ENCODE measurements at places on chromosomes 16 and 17.
A peak's percentile ranks its signal among the peaks of the same experiment; 100 is the strongest.

- no peak for DNase-seq
Observed at GRCh38 chr17:75588596-75589011, 1.0 kb downstream of the MYO15B start.

DNA sequence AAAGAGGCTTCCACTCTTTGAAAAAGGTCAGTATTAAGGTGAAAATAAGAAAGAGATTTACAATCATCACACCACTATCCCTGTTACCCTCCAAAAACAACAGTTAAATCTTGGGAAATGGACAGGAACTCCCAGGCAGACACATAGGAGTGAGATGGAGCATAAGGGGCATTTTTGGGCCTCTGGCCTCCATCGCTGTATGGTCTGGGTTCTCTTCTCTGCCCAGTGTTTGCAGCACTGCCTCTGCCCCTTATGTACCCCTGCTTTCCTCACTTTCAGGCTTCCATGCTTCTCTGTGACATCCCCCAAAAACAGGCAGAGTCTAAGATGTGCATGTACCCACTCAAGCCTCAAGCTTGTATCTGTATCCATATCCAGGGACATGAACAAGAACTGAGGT, 630 bp upstream of the HOXB2 start:
- DNase-seq = no peak

- no peak for DNase-seq
Observed at GRCh38 chr17:61205401-61205800, 194.2 kb upstream of the TBX2 start.

DNA sequence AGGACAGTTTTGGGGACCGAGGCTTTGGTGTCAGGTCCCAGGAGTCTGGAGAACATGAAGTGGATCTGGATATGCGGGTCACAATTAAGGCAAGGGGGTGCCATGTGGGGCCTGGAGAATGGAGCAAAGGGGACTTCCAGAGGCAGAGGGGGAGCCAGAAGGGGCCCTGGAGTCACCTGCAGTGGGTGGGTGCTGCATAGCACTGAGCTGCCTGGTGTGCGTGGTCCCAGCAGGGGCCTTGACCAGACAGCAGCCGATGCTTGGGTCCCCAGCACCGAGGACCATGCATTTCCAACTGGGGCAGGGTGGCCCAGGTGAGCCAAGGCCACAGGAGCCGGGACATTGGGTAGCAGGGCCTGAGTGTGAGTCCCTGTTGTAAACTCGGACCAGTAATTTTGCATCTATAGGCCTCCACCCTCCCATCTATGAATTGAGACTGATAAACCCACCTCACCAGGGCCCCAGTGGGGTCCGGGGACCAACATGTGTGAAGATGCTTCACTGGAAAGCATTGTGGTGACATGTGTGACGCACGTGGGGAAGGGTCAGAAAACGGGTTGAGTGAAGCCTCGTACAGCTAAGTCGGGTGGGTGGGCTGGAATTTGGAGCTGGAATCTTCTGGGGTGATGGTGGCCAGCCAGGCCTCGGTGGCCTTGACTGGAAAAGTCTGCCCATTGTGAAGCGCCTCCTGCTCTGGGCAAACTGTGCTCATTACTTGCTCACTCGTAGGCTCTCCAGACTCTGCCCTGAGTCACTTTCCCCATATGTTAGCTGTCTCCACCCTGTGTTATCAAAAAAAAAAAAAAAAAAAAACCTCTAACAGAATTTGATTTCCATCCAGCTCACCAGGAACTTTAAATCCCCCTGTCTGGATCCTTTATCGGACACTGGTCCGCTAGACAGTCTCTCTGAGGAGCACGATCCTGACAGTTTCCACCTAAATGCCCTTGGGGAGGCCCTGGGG, 90.5 kb upstream of the ZNF469 start:
- peak; percentile 41 for DNase-seq

DNA sequence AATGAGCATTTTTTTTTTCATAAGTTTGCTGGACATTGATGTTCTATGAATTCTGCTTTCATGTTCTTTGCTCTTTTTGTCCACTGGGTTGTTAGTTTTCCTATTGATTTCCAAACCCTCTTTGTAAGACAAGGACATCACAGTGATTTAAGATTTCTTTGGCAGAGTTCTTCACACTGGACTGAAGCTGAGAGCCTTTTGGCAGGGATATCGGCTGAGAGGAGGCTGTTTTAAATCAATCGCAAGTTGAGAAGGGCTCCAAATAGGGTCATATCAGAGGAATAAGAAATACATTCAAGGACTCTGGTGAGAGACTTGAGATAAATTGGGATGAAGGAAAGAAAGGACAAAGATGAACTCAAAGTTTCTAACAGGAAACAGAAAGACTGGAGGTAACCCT, 165.8 kb upstream of the AXIN2 start:
- DNase-seq = no peak

DNA sequence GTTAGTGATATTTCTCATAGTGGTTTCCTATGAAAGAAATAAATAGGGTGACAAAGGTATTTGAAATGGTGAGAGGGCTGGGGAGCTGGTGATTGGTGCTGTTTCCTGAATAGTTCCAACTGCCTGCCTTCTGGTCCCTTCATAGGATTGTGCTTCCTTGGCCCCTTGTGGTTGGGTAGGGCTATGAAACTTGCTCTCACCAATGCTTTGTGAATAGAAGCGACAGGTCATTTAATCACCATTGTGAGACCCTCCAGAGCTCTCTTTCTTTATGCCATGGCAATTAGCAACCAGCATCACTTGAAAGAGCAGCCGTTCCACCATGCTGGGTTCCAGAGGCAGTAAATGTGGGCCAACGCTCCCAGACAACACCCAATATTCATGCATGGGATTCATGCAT, 23.7 kb upstream of the WWOX start:
- DNase-seq = no peak

DNA sequence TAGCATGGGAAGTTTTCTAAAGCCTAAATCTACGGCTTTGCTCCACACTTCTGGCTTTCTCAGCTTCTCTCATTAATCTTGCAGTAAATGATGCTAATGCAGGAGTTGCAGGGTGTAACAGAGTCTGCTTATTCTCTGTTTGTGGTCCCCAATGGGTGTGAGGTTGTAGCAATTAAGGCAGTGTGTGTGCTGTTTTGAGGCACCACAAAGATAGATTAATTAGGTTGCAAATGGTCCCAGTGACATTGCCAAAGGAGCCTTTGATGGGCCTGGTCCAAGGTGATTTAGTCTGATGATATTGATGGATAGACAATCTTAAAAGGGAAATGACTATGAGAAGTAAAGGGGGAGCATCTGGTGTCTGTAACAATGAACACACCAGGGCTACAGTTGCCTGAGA, 1313.7 kb upstream of the CDH8 start:
- no peak for DNase-seq

DNA sequence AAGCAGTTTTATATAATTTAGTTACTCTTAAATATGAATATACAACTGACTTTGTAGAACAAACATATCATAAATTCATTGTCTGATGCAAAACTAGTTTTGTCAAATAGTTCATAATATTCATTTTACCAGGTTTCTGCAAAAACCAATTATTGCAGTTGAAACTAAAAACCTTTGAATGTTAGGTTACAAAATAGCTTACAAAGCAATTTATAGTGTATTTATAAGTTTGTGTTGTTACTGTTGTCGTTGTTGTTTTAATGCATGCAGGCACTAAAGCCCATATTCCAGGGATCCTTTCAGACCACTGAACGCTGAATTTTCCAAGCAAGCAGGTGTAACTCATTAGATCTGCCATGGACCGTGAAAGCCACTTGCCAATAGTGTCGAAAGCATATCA, 427.6 kb downstream of the ZFHX3 start:
- DNase-seq = no peak

GRCh38 chr17:49748791-49749190, 15.1 kb downstream of the FAM117A start:
- DNase-seq = no peak

- DNase-seq = peak; percentile 37
Observed at GRCh38 chr17:42378959-42379594, 9.2 kb downstream of the STAT3 start.
